ENCODE measurements at places on chromosomes 5 and 9.

DNA sequence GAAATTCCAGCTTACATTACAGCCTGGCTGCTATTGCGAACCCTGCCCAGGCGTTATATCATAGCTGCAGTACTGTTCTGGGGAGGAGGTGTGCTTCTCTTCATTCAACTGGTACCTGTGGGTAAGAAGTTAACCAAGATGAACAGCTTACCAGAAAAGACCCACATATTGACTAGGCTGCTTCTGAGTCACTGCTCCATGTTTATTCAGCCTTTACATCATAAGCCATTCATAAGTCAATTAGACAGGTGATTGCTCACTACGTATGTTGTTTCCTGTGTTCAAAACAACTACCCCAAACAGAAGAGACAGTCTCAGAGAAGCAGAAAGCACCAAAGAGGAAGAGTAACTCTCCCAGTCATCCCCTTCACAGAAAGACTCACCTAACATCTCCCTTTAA lies 34.7 kb upstream of the SLC22A5 start:
- no peak for DNase-seq

- peak; percentile 98 for DNase-seq
Observed at GRCh38 chr9:34646211-34647083, at the start of gene GALT. Gene GALT (plus strand): TSS chr9:34646675. CDS start chr9:34646705, 30 bp downstream.

DNA sequence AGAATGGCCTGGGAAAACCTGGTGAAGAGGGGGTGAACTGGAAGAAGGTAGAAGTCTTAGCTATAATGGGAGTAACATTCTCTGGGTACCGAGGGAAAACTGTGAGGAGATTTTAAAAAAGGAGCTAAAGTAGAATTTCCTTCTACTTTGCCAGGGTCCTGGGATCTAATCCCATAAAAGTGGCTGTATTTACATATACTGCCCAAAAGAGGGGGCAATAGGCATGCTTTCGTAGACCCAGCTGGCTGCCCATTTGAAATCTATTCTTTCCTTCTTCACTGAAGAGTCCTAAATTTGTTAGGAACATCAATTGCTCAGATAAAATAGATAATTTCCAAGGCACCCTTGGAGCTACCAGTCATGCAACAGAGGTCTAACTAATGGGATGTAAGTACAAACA lies 159.2 kb downstream of the CDC42SE2 start:
- DNase-seq = no peak

GRCh38 chr5:53059281-53059680 lies 50.3 kb downstream of the MOCS2 start:
- no peak for DNase-seq

DNA sequence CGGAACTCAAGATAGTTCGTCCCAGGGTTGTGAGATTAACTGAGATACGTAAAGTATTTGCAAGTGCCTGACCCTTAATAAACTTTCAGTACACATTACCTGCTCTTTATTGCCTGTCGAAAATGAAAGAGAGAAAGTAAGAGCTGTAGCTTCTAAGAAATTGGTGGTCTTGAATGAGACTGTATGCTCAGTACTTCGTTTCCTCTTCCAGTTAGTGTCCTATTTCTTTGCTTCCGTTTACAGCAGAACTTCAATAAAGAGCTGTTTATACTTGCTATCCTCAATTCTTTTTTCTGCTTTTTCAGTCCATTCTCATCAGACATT lies 534 bp downstream of the SRFBP1 start:
- no peak for DNase-seq

- no peak for DNase-seq
Observed at GRCh38 chr5:52685971-52686370, 101.7 kb upstream of the ITGA1 start.

- no peak for DNase-seq
Observed at GRCh38 chr5:151509231-151509630, 61.8 kb downstream of the SLC36A1 start.

DNA sequence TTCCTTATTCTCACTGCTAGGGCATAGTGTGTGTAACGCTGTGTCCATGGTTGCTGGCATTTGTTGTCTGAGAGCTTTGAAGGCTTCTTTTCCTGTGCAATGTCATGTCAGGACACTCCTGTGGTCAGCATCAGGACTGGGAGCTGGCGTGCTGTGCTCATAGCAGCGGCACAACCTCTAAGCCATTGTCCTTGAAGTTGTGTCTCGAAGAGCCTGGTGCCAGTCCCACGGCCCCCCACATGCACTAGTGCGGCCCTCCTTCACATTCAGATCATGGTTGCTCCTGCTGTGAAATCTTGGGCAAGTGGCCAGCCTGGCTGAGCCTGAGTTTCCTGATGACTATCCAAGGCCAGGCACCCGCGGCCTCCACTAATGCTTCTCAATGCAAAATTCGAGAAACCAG lies 32.4 kb downstream of the PDZD2 start:
- no peak for DNase-seq

DNA sequence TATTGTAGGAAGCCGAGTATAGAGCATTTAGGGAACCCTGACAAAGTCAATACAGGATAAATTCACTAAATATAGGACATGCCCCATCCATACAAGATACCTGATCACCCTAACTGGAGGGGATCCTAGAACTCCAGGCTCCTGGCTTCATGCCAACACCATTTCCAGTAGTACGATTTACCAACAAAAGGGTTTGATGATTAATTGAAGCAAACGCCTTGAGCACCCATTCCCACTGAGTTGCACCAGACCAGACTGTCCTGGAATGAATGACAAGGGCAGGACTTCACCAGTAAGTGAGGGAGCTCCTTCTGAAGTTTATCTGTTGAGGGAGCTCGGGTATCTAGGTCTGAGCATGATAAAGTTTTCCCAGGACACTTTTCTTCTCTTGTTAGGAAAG lies 327.2 kb upstream of the MSX2 start:
- DNase-seq = no peak

GRCh38 chr9:100725371-100725770 lies 147.5 kb downstream of the CAVIN4 start:
- no peak for DNase-seq

GRCh38 chr9:136726118-136726517 lies 13.7 kb downstream of the DIPK1B start:
- DNase-seq = no peak

DNA sequence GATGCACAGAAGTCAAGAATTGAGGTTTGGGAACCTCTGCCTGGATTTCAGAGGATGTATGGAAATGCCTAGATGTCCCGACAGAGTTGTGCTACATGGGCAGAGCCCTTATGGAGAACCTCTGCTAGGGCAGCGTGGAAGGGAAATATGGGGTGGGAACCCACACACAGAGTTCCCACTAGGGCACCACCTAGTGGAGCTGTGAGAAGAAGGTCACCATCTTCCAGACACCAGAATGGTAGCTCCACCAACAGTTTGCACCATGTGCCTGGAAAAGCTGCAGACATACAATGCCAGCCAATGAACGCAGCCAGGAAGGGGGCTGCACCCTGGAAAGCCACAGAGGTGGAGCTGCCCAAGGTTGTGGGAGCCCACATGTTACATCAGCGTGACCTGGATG lies 104.5 kb downstream of the STK32A start:
- no peak for DNase-seq

DNA sequence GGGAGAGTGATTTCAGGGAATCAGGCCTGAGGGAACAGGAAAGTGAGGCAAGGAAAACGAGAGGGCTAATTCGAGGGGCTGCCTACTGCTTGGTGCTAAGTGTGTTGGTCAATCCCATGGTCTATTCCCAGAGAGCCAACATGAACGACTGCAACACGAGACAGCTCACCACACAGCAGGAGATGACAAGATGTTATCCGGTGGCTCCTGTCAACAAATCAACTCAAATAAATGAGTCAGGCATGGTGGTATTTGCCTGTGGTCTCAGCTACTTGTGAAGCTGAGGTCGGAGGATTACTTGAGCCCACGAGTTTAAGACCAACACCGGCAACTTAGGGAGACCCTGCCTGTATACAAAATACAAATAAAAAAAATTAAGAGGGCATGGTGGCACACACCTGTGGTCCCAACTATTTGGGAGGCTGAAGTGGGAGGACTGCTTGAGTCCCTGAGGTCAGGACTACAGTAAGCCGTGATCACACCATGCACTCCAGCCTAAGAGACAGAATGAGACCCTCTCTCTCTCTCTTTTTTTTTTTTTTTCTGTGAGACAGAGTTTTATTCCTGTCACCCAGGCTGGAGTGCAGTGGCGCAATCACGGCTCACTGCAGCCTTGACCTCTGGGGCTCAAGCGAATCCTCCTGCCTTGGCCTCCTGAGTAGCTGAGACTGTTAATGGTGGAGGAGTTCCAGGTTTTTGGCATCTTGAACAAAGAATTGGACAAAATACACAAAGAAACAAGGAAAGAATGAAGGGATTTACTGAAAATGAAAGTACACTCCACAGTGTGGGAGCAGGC lies 9.0 kb upstream of the FAF2 start:
- DNase-seq = no peak

GRCh38 chr5:177546258-177546741 lies 8.1 kb downstream of the FAM193B start:
- DNase-seq = no peak

DNA sequence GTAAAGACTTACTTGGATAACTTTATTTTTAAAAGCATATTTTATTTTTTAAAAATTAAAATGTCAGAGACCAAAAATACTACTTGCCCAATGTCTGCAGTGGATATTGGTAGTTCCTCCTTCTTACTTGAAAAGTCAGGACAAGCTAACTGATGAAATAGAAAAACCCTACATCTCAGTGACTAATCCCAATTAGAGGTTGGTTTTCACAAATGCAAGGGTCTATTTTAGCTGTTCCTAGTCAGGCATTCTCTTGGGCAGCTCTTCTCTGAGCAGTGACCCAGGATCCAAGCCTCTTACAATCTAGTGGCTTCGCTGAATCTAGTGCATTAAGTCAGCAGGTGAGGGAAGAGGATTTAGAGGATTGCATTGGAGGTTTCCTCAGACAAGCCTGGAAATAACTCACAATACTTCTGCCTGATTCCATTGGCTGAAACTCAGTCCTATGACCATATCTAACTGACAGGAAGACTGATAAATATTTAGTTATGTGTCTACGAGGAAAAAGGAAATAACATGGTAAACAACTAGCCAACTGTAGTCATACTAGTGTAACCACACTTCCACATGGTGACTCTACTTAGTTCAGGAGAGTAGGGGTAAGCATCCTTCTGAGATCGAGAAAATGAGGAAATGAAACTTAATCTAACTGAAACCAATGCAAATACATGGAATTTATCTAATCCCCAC lies 34.2 kb upstream of the MIER3 start:
- DNase-seq = no peak

DNA sequence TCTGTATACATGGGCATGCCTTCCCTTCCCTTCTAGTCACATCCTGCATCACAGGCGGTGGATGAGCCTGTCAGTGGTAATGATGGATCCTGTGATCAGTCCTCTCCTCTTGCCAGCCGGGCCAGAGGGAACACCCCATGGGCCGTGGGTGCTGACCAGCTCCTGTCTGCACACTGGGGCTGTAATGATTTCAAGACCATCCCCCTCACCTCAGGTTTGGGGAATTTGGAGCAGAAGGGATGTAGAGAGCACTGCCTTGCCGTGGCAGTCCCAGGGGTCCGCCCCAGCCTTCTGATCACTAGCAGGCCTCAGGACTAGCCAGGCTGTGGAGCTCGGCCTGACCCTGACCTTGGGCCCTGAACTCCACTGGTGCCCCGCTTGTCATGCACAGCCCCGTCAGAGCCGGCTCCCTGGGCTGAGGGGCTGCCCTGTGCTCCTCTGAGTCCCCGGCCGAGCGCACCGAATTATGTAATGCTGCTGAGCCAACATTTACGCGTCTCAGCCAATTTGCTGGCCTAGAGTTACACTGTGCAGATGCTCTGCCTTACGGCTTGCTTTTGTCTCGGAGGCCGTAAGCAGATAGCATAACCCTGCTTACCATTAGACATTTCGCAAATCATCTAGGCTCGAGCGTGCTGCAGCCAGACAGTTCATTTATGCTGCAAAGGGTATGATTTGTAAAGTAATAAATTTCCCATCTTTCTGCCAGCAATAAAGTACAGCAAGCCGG lies 155.3 kb downstream of the MACROH2A1 start:
- no peak for DNase-seq

DNA sequence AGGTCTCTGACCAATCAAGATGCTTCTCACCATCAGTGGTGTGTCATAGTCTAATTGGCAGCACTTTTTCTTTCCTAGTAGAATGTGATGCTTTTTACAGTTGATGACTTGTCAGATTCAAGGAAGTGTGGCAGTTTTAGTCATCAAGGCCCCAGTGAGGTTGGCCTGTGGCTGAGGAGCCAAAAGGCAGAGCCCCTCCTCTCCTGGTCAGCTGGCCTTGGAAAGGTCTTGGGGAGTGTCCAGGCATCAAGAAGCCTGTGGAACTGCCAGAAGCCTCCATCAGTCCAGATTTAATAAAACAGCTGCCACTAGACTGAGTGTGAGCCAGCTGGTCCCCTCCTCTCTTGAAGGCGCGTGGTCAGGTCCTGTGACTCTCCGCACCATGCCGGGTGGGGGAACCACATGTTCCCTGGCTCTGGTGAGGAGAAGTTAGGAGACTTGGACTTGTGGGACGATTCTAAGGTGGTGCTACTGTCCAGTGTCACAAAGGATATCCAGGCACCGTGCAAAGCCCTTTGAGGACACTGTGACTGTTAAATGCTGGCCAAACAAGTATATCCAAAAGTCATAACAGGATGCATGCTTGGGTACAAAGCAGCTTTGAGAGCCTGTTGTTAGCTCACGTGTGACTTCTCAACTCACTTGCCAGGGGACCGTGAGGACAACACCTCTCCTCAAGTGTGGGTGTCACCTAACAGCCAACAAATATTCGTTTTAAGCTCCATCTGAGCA lies 6.1 kb upstream of the ANGPTL2 start:
- DNase-seq = no peak

DNA sequence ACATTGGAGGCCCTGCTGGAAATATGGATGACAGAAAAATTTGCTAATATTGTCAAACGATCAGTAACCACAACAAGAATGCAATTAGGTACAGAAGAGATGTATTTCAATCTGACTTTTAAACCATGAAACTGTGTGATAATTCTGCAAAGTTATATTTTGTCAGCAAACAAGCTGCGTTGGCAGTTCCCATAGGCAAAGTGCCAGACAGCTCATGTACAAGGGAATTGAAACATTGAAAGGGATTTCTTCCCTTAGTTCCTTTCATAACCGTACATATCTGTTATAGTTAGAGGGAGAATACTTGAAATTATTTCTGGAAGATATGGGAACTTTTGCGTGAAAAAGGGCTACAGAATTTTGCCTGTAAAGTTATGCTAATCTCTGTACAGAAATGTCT lies 419.4 kb upstream of the PTGER4 start:
- DNase-seq = no peak

GRCh38 chr9:93673021-93673838 lies 96.8 kb downstream of the PHF2 start:
- no peak for DNase-seq

DNA sequence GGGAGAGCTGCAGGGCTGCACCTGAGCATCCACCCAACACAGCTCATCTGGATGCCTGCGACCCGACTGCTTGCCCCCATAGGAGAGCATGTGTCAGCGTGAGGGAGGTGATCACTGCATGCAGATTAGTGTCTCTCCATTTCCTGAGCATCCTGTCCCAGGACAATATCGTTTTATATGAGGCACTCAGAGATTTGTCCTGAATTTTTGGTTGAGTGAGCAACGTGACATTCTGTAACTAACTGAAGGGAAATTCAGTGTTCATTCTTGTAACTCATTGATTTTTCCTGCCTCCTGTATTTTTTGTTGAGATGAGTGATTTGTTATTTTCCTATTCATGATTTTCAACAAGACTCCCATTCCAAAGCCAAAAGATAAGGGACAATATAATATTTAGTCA lies 20.7 kb upstream of the ANKRD34B start:
- DNase-seq = no peak

GRCh38 chr5:39726467-39726866 lies 301.7 kb upstream of the DAB2 start:
- no peak for DNase-seq

GRCh38 chr9:19130436-19130835 lies 3.1 kb upstream of the PLIN2 start:
- DNase-seq = no peak
